Panc1 (cell line): ENCODE measurements at places on chromosomes 5 and 9. TPM values are rescaled to one million over a fixed set of nuclear protein-coding genes. Genes with fewer than 3 reads are reported as not detected.

- DNase-seq: no peak
- no peaks in the 10 kb centered on the region for H3K27me3 ChIP-seq
- no peak overlapping the region for H3K27ac ChIP-seq
These were observed 41.4 kb downstream of the GLIS3 start for GRCh38 chr9:4258320-4259090.

- H3K4me3 ChIP-seq: no peak overlapping the region
- no peaks in the 10 kb centered on the region for H3K27me3 ChIP-seq
- no peak for DNase-seq
- H3K27ac ChIP-seq: no peak overlapping the region
These were observed 10.8 kb downstream of the NOTCH1 start for GRCh38 chr9:136535070-136535469.

DNA sequence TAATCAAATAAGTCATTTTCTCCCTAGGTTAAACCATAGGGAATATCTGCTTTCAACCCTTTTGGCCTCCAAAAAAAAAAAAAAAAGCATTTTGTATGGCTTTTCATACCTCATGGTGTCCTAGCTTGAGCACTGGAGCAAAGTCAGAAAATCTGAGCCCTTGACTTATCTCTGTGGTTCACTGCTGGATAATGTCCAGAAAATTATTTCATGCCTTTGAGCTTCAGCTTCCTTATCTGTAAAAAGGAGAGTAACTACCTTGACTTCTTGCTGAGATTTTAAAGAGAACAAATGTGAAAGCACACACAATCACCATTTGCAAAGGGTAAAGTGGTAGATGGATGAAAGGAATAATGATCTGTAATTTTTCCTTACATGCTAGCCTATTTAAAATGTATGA, 165.9 kb downstream of the ALDH1A1 start:
- H3K27ac ChIP-seq: no peak overlapping the region
- H3K36me3 ChIP-seq: no peaks in the 10 kb centered on the region
- no peak overlapping the region for H3K4me3 ChIP-seq
- H3K4me1 ChIP-seq: no peaks in the 10 kb centered on the region
- DNase-seq: no peak
- H3K27me3 ChIP-seq: no peaks in the 10 kb centered on the region

Gene PRDM12
- total RNA-seq: 0.08 TPM

DNA sequence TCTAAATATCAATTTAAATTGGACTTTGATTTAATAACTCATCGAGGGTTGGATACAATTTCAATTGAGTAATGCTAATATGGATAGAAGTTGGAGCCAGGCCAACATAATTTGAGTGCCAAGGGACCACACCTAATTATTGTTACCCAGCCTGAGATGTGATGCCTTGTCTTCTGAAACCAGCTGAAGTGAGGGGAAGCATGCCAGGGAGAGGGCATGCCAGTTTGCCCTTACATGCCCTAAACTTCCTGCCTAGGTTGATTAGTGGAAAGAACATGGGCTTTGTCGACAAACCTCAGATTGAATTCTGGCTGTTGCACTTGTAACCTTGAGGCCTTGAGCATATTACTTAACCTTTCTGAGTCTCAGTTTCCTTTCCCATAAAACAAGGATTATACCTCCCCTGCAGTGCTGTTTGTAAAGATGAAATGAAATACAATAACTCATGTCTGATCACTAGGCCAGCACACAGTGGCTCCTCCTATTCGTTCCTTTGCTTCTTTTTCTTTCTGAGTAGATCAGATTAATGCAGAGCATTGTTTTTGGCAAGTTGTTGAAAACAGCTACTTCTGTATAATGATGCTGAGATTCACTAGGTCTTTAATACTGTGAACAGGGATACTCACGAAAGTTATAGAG, 412.8 kb downstream of the TLE4 start:
- no peak overlapping the region for H3K4me3 ChIP-seq
- H3K27ac ChIP-seq: no peak overlapping the region
- no peaks in the 10 kb centered on the region for H3K36me3 ChIP-seq
- H3K27me3 ChIP-seq: no peaks in the 10 kb centered on the region

DNA sequence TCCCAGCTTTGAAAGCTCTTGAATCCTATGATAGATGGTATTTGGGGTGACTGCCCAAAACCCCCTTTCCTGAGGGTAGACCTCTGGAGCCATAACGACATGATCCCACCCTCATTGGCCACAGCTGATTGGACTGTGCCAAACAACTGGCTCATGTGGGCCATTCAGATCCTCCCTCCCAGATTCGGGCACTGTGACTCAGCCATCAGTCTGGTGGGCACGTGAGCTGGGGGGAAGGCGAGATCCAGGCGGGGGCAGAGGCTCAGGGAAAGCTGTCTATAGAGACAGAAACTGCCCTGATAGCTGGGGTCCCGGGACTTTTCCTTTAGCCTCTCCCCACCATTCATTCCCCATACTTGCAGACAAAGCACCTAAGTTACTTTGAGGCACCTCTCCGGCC, 15.1 kb upstream of the NCS1 start:
- no peaks in the 10 kb centered on the region for H3K27me3 ChIP-seq
- no peaks in the 10 kb centered on the region for H3K4me1 ChIP-seq

Gene CORO2A
- 2.0 TPM for total RNA-seq

- no peak overlapping the region for H3K4me3 ChIP-seq
- no peaks in the 10 kb centered on the region; the same call in 1 of the 2 replicates for H3K36me3 ChIP-seq
- DNase-seq: no peak
- H3K4me1 ChIP-seq: peaks cover 19% of the 10 kb centered on the region
These were observed 32.9 kb downstream of the ELL2 start for GRCh38 chr5:95928724-95929253.

GRCh38 chr9:128005923-128006322, 25.1 kb upstream of the EEIG1 start:
- no peaks in the 10 kb centered on the region for H3K36me3 ChIP-seq
- no peaks in the 10 kb centered on the region for H3K27me3 ChIP-seq
- peaks cover 47% of the 10 kb centered on the region for H3K4me1 ChIP-seq
- H3K4me3 ChIP-seq: no peak overlapping the region
- DNase-seq: no peak

- no peak overlapping the region for H3K27ac ChIP-seq
- H3K36me3 ChIP-seq: no peaks in the 10 kb centered on the region
- H3K4me3 ChIP-seq: no peak overlapping the region
- H3K4me1 ChIP-seq: no peaks in the 10 kb centered on the region
These were observed 72.5 kb downstream of the MED10 start for GRCh38 chr5:6305853-6306252.

GRCh38 chr5:143040622-143041021, 270.4 kb downstream of the ARHGAP26 start:
- H3K27me3 ChIP-seq: no peaks in the 10 kb centered on the region
- no peak overlapping the region for H3K4me3 ChIP-seq
- H3K36me3 ChIP-seq: no peaks in the 10 kb centered on the region
- no peak for DNase-seq

Gene POU5F2
- total RNA-seq: 0.39 TPM

GRCh38 chr5:83368835-83369234, 102.7 kb upstream of the VCAN start:
- no peaks in the 10 kb centered on the region for H3K36me3 ChIP-seq
- DNase-seq: no peak
- H3K27me3 ChIP-seq: no peaks in the 10 kb centered on the region
- H3K4me1 ChIP-seq: no peaks in the 10 kb centered on the region

DNA sequence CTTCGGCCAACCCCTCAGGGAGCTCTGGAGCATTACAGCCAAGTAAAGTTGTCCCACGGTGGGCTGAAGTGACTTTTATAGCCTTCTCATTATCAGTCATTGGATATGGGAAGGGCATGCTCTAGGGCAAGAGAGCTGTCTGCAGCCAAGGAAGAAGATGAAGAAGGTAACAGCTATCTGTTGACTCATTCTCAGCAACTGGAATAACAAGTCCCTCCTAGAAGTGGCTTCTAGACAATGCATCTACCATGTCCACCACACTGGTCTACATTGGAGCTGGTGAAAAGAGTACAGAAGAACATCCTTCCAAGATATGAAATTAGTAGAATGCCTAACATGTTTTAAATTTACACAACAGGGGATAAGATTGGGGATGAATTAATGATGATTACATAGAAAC, 524.2 kb downstream of the ACTL7B start:
- H3K36me3 ChIP-seq: no peaks in the 10 kb centered on the region
- H3K27ac ChIP-seq: no peak overlapping the region
- H3K27me3 ChIP-seq: no peaks in the 10 kb centered on the region
- DNase-seq: no peak

GRCh38 chr5:142994218-142994617, 224.0 kb downstream of the ARHGAP26 start:
- no peaks in the 10 kb centered on the region for H3K4me1 ChIP-seq
- H3K27me3 ChIP-seq: no peaks in the 10 kb centered on the region

DNA sequence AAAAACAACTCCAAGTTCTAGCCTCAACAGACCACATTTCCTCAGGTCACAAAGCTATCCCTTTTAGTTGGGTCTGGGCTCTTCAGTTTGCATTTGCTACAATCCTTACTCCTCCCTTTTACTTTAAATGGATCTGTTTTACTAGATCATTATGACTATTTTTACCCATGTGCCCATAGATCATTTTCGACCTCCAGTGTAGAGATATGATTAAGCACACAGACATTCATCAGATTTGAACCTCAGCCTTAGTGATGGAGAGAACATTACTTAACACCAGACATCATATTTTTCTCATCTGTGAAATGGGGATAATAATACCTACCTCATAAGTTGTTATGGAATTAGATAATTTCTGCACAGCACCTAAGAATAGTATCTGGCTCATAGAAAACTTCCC, 141.9 kb downstream of the NPR3 start:
- DNase-seq: no peak
- no peak overlapping the region for H3K4me3 ChIP-seq
- no peak overlapping the region for H3K27ac ChIP-seq
- no peaks in the 10 kb centered on the region for H3K27me3 ChIP-seq

GRCh38 chr9:27638716-27639115, 65.4 kb upstream of the C9orf72 start:
- H3K27me3 ChIP-seq: no peaks in the 10 kb centered on the region
- no peaks in the 10 kb centered on the region for H3K4me1 ChIP-seq
- no peak overlapping the region for H3K27ac ChIP-seq
- H3K36me3 ChIP-seq: no peaks in the 10 kb centered on the region
- H3K4me3 ChIP-seq: no peak overlapping the region
- DNase-seq: no peak

- peaks cover 4% of the 10 kb centered on the region for H3K4me1 ChIP-seq
- H3K36me3 ChIP-seq: no peaks in the 10 kb centered on the region
- H3K4me3 ChIP-seq: no peak overlapping the region
- no peak for DNase-seq
- no peaks in the 10 kb centered on the region for H3K27me3 ChIP-seq
- no peak overlapping the region for H3K27ac ChIP-seq
These were observed 144.9 kb upstream of the DMRT1 start for GRCh38 chr9:696332-697323.

Gene SLC25A48
- not detected for total RNA-seq

GRCh38 chr5:72066705-72067107, 40.6 kb upstream of the MAP1B start:
- DNase-seq: no peak
- H3K4me3 ChIP-seq: no peak overlapping the region
- H3K27me3 ChIP-seq: peaks cover 3% of the 10 kb centered on the region; the same call in 1 of the 2 replicates
- no peak overlapping the region for H3K27ac ChIP-seq

DNA sequence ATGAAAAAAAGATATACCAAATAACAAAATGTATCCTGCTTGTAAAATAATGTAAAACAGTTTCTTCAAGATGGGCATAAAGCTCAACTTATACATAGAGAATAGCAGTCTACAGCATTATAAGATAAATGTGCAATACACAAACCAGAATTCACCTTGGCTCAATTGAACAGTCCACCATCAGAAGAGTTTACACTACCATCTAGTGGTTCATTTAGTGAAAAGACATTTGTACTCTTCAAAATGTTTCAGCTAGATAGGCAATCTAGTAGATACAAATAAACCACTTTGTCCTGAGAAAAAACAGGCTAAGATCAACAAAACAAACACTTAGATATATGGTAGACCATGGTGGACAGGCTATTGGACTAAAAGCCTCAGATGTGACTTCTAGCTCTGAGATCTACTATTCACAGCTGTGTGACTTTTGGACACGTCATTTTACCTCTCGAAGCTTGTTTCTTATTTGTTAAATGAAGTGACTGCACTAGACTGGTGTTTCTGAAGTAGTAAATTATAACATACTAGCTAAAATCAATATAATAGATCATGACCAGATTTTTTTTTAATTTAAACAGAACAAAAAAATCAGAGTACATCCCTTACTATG, 22.1 kb upstream of the TPD52L3 start:
- no peaks in the 10 kb centered on the region for H3K27me3 ChIP-seq
- no peaks in the 10 kb centered on the region for H3K4me1 ChIP-seq
- H3K27ac ChIP-seq: no peak overlapping the region
- no peak overlapping the region for H3K4me3 ChIP-seq

DNA sequence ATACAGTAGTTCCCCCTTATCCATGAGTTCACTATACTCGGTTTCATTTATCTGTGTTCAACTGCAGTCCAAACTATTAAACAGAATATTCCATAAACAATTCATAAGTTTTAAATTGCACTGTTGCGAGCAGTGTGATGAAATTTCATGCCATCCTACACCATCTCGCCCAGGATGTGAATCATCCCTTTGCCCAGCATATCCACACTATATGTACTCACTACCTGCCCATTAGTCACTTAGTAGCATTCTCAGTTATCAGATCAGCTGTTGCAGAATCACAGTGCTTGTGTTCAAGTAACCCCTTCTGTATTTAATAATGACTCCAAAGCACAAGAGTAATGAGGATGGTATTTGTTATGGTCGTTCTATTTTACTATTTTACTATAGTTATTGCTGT, 51.5 kb downstream of the SHOC1 start:
- peaks cover 4% of the 10 kb centered on the region for H3K4me1 ChIP-seq
- no peak overlapping the region for H3K4me3 ChIP-seq
- no peaks in the 10 kb centered on the region for H3K27me3 ChIP-seq
- peak; percentile 89 for DNase-seq
- H3K27ac ChIP-seq: peak overlapping the region; percentile 85; the same call in 1 of the 2 replicates

Gene SPATA31D4
- not detected for total RNA-seq

- no peaks in the 10 kb centered on the region for H3K36me3 ChIP-seq
- no peak for DNase-seq
These were observed 129.3 kb upstream of the SLC44A1 start for GRCh38 chr9:105114964-105115728.

Gene TTC39B
- 1.6 TPM for total RNA-seq

DNA sequence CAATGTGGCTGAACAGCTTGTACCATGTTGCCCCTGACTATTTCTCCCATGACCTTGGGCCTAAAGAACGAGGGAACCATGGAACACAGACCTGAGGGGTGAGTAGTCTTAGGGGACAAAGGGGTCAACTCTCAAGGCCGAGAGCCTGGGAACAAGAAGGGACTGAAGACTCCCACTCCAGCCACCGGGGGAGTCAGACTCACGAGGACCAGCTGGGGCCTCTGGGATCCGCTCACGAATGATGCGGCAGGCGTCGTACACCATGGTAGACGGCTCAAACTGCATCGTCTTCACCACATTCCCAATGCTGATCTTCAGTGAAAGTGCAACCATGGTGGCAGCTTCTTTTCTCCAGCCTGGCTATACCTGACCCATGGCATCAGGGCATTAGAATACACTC, 6.6 kb downstream of the TLN1 start:
- H3K36me3 ChIP-seq: peaks cover 21% of the 10 kb centered on the region
- H3K27ac ChIP-seq: no peak overlapping the region
- H3K4me3 ChIP-seq: no peak overlapping the region
- H3K4me1 ChIP-seq: peaks cover 25% of the 10 kb centered on the region
- no peak for DNase-seq
- no peaks in the 10 kb centered on the region for H3K27me3 ChIP-seq
